NCI-H345 (cell line): ENCODE measurements at places on chromosomes 4 and X.

- peak; percentile 79 for DNase-seq
These were observed 10.7 kb upstream of the CPE start for GRCh38 chr4:165368114-165368513.

- DNase-seq = no peak
These were observed 556.8 kb downstream of the GABRG1 start for GRCh38 chr4:45566896-45567603.

GRCh38 chr4:180610324-180610723 is 1632.9 kb upstream of the TENM3 start:
- no peak for DNase-seq

DNA sequence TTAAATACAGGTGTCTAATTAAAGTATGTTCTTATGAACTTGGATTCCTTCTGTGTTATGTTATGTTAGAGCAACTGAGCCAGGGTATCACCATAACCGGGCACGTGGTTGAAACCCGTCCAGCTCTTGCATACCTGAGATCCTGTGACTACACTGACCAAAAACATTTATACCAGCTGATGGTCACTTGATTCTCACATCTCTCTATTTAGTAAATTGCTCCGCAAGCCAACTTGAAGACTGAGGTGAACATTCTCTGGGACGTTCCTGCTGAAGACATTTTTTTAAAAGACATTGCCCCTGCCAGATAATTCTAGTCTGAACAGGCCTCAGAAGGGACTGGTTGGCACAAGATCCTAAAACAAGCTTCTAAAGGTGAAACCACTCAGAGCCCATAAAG is 550.0 kb upstream of the DIPK2B start:
- DNase-seq = no peak

DNA sequence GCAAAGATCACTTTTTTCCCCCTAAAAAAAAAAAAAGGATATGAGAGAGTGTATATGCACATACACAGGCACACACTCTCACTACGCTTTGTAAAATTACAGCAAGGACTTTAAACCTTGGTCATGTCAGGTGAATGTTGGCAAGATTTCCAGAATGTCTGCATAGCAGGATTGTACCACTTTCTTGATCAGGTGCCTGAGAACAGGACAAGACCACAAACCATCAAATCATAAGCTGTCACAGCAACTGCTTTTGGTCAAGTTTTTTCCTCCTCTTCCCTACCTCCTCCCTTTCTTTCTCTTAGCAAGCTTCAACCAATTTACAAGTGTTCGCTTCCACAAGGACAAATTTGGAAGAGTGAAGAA is 15.3 kb downstream of the PPARGC1A start:
- DNase-seq = no peak

DNA sequence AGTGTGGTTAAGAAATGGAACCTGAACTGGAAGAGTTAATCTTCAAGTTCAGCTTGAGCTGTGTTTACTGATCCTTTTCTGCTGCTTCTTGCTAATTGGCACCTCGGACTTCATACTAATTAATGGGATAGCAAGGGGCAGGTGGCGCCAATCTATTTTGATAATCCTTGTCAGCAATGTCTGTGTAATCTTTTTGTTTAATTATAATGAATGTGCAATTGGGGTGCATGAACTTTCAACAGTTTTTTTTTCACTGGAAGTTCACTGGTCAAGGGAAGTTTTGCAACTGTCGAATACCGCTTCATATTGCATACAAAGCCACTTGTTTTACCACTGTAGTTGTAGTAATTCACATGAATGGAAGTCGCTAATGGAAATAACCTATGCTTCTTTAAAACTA is 261.0 kb downstream of the BMPR1B start:
- no peak for DNase-seq

GRCh38 chrX:38335382-38335781 is 8.1 kb upstream of the RPGR start:
- no peak for DNase-seq
